ENCODE measurements at places on chromosomes 5 and 9. TPM values are rescaled to one million over a fixed set of nuclear protein-coding genes. Genes with fewer than 3 reads are reported as not detected.

Gene FABP6
- not detected for total RNA-seq

DNA sequence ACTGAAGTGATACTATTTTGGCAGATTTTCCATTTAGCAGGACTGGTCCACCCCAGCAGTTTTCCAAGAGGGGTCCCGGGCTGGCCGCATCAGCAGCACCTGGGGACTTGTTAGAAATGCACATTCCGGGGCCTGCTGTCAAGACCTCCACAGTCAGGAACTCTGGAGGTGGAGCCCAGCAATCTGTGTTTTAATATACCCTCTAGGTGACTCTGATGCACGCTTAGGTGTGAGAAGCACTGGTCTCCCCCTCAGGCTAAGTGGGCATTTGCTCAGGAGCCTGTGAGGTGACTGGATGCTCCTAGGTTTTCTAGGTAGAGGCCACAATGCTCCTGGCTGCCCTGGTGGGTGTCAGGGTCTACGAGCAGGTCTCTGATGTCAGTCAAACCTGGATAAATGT is 81.7 kb downstream of the DCP2 start:
- H3K27me3 ChIP-seq: no peaks in the 10 kb centered on the region
- no peaks in the 10 kb centered on the region for H3K36me3 ChIP-seq

DNA sequence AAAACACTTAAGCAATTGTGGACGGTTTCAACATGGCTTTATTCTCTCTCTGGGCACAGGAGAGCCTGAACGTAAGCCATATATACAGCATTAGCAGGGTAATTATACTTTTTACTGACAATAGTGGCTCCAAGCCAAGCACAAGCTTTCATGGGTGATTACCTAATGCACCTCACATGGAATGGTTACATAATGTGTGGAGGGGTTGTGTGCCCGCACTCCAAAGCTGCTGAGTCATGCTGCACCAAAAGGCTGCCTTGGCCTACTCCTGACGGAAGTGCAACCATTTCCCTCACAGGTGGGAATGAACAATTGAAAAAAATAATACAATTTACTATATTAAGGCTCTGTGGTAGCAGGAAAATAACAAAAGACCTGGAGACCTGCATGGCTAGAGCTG is 86.5 kb upstream of the ATP10B start:
- no peaks in the 10 kb centered on the region for H3K27me3 ChIP-seq
- no peak for DNase-seq
- no peaks in the 10 kb centered on the region for H3K4me1 ChIP-seq
- no peak overlapping the region for H3K27ac ChIP-seq
- no peaks in the 10 kb centered on the region for H3K36me3 ChIP-seq

GRCh38 chr5:135013445-135013844 is 20.6 kb downstream of the PITX1 start:
- H3K4me1 ChIP-seq: no peaks in the 10 kb centered on the region
- no peak overlapping the region for H3K27ac ChIP-seq
- no peak overlapping the region for H3K4me3 ChIP-seq
- DNase-seq: no peak
- no peaks in the 10 kb centered on the region for H3K36me3 ChIP-seq
- no peaks in the 10 kb centered on the region for H3K27me3 ChIP-seq

DNA sequence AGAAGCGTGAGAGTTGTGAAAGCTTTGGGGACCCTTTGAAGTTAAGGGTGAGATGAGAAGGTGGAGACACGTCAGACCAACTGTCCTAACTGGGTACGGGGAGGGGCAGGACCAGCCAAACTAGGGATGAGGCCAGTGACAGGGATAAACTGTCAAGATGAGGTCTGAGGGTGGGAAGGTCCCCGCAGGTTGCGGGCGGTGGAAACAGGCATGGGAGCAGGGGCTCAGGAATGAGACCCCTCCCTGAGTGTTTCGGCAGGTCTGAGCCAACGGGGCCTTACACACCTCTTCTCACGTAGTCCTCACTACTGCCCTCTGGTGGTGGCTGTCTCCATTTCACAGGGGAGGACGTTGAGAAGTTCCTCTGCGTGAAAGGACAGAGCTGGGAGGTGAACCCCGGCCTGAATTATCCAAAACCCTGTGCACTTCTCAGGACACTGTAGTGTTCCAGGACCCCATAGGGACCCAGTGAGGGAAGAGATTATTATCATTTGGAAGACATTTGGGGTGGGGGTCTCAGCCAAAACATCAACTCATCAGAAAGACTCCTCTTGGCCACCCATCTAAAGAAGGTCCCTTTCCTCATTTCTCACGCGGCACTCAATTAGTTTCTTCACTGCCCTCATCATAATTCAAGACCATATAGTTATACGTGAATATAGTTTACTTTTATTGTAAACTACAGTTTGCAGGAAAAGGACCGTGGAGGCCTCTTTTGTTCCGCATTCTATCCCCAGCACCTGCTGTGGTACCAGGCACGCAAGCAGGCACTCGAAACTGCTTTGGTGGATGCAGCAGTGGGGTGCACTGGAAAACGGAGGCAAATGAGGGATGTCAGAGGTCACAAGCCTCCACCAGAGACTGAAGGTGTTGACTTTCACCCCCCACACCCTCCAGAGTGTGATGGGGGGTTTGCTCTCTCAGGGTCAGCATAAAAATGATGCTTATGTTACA is 21.7 kb upstream of the NANS start:
- no peak overlapping the region for H3K27ac ChIP-seq
- no peaks in the 10 kb centered on the region for H3K36me3 ChIP-seq
- H3K4me3 ChIP-seq: no peak overlapping the region
- peak; percentile 94 for DNase-seq
- H3K27me3 ChIP-seq: no peaks in the 10 kb centered on the region

DNA sequence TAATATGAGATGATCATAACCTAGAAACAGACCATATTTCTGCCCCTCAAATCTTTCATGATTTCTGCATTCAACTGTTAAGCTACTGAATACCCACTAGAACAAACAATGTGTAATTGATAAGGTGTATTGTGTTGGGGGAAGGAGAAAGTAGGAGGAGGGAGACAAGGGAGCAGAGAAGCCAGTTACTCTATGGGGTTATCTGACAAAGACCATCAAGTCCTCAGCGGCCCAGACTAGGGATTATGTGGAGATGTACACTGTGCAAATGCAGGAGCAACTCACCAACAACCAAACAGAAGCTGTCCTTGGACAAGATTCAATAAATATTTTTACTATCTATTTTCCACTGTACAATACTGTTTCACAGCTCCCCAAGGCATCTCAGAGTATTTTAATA is 2.7 kb downstream of the NRG2 start:
- no peak overlapping the region for H3K4me3 ChIP-seq
- DNase-seq: no peak
- peaks cover 10% of the 10 kb centered on the region for H3K4me1 ChIP-seq
- no peak overlapping the region for H3K27ac ChIP-seq
- H3K27me3 ChIP-seq: peaks cover 86% of the 10 kb centered on the region

DNA sequence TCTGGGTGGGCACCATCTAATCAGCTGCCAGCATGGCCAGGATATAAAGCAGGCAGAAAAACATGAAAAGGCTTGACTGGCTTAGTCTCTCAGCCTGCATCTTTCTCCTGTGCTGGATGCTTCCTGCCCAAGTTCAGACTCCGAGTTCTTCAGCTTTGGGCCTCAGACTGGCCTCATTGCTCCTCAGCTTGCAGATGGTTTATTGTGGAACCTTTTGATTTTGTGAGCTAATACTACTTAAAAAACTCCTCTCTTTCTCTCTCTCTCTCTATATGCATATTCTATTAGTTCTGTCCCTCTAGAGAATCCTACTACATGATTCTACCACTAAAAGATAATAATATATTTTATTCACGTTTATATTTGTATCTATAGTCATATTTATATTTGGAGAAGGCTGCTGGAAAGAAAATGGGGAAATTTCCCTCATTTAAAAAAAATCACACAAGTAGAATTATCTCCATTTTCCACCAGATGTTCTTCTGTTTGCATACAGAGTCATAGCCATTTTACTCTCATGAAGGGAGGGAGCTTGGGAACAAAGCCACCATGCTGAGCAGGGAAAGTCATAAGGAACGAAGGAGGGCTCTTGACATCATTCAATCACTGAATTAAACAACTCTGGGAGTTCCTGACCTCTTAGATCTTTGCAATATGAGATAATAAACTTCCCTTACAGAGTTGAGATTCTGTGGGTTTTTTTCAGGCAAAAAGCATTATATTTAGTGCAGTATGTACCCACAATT is 1137.4 kb upstream of the CDH18 start:
- no peaks in the 10 kb centered on the region for H3K36me3 ChIP-seq
- H3K4me3 ChIP-seq: no peak overlapping the region
- H3K4me1 ChIP-seq: no peaks in the 10 kb centered on the region

Gene SV2C
- total RNA-seq: 0.07 TPM

DNA sequence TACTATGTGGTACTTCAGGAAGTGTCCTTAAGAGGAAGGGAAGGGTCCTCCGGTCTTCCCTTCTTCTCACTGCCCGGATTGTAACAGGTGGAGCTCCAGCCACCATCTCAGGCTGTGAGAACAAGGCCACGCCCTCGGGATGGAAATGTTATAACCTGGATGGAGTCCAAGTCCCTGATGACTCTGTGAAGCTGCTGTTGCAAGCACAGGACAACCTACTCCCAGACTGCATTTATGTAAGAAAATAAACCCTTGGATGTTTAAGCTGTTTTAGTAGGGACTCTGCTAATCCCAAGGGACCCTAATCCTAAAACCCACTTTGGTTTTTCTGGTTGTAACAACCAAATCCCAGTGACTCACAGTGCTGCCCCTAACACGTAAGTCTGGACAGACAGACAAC is 221.6 kb downstream of the ACTL7B start:
- H3K27ac ChIP-seq: no peak overlapping the region
- H3K27me3 ChIP-seq: no peaks in the 10 kb centered on the region
- no peak for DNase-seq
- no peaks in the 10 kb centered on the region for H3K4me1 ChIP-seq
- no peak overlapping the region for H3K4me3 ChIP-seq

Gene TMOD1
- total RNA-seq: 0.35 TPM

Gene PCDHGA5
- total RNA-seq: not detected

GRCh38 chr5:144194144-144194543 is 23.5 kb downstream of the KCTD16 start:
- H3K4me1 ChIP-seq: peaks cover 10% of the 10 kb centered on the region
- H3K36me3 ChIP-seq: peaks cover 2% of the 10 kb centered on the region
- DNase-seq: no peak
- no peak overlapping the region for H3K4me3 ChIP-seq

- H3K36me3 ChIP-seq: no peaks in the 10 kb centered on the region
- peaks cover 3% of the 10 kb centered on the region for H3K27me3 ChIP-seq
- no peak for DNase-seq
Measured at GRCh38 chr9:84419031-84419602, 78.6 kb upstream of the SLC28A3 start.

DNA sequence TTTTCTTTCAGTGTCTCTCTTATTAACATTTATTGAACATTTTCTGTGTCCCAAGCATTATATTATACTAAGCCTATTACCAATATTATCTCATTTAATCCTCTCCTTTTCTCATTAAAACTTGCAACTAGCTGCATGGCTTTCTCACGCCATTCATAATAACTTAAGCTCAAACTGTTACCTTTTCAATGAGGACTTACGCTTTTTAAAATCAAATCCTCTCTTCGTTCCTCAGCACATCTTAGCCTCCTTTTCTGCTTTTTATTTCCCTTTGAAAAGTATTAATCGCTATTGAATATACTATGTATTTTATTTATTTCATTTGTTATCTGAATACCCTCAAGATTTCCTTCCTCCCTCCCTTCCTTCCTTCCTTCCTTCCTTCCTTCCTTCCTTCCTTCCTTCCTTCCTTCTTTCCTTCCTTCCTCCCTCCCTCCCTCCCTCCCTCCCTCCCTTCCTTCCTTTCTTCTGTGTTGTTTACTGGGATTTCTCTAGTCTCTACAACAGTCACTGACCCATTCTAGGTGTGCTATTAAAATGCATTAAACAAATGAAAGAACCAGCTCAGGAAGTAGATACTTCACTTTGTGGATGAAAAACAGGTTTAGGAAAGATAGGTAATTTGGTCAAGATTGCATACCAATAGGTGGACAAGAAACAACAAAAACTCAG is 294.1 kb upstream of the TUT7 start:
- H3K27ac ChIP-seq: no peak overlapping the region
- H3K27me3 ChIP-seq: peaks cover 1% of the 10 kb centered on the region
- H3K4me1 ChIP-seq: no peaks in the 10 kb centered on the region
- no peak for DNase-seq

Gene PSD2
- total RNA-seq: not detected

DNA sequence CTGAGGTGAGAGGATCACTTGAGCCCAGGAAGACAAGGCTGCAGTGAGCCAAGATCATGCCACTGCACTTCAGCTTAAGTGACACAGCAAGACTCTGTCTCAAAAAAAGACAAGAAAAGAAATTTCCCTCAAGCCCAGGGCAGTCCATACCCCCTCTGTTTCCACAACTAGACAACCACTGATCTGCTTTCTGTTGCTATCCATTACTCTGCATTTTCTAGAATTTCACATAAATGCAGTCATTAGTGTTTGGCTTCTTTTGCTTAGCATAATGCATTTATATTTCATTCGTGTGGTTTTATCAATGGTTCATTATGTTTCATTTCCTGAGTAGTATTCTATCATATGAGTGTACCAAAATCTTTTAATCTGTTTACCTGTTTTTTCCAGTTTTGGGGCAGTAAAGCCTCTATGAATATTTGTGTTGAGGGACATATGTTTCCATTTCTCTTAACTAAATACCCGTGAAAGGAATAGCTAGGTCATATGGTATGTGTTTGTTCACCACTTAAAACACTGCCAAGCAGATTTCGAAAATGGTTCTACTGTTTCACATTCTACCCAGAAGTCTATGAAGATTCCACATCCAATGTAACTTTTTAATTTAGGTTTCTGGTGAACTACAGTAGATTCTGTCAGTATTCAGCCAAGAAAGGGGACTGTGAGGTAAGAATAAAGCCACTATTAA is 271.8 kb downstream of the ZNF608 start:
- no peaks in the 10 kb centered on the region for H3K36me3 ChIP-seq
- H3K4me3 ChIP-seq: no peak overlapping the region
- no peaks in the 10 kb centered on the region for H3K4me1 ChIP-seq
- no peak for DNase-seq
- no peaks in the 10 kb centered on the region for H3K27me3 ChIP-seq
- H3K27ac ChIP-seq: no peak overlapping the region

Gene NR4A3
- 0.17 TPM for total RNA-seq

Gene CYLC2
- total RNA-seq: not detected

DNA sequence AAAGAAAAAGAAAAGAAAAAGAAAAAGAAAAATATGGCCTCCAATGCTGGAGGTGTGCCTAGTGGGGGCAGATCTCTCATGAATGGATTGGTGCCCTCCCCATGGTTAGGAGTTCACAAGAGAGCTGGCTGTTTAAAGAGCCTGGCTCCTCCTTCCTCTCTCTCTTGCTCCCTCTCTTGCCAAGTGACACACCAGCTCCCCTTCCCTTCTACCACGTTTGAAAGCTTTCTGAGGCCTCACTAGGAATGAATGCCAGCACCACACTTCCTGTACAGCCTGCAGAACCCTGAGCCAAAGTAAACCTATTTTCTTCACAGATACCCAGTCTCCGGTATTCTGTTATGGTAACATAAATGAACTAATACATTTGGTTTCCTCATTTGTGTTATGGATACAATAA is 14.4 kb upstream of the GALNT10 start:
- DNase-seq: no peak
- no peaks in the 10 kb centered on the region for H3K36me3 ChIP-seq
- peaks cover 27% of the 10 kb centered on the region for H3K4me1 ChIP-seq
- H3K27me3 ChIP-seq: peaks cover 11% of the 10 kb centered on the region
- H3K27ac ChIP-seq: no peak overlapping the region
- H3K4me3 ChIP-seq: no peak overlapping the region

Measured in activated CD4-positive, alpha-beta T cell treated with anti-CD3 and anti-CD28 coated beads, Interleukin-2, amount 10 ng/mL, durations not matched to agents 7 days and 5 days (primary cell).